ENCODE measurements at places on chromosomes 6 and 20.

DNA sequence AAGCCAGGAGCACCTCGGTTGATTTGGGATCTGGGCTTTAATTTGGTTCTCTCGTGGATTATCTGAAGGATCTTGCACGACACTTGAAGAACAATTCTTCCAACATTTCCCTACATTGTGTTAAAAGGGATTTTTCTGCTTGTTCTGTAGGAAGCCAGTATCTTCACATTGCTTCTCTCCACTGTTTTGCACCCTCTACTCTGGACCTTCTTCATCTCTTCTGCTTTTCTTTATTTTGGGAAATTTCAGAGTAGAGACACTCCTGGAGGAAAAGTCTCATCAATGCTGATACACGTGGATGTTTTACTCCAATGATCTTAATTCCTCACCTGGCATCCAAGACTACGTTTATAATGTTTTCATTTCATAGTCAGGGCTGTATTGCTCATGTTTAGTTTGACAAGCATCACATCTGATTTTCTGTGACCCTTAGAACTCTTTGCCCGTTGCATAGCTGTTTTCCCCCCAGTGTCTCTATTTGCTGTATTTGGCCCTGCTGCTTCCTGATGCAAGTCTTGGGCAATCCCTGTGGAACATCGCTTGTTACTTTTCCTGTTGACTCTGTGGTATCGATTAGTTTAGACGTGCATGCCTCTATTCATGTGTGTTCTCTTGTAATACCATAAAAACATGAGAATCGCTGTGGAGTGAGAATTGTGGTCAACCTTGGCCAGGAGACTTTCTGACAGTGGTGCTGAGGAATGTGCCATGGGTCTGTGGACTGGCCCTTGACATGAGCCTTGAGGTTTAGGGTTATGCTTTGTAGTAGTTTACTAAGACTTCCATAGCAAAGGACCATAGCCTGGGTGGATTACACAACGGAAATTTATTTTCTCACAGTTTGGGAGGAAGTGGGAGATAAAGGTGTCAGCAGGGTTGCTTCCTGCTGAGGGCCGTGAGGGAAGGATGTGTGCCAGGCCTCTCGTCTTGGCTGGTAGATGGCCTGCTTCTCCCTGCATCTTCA is 12.5 kb downstream of the PLCB1 start:
- no peak for DNase-seq

DNA sequence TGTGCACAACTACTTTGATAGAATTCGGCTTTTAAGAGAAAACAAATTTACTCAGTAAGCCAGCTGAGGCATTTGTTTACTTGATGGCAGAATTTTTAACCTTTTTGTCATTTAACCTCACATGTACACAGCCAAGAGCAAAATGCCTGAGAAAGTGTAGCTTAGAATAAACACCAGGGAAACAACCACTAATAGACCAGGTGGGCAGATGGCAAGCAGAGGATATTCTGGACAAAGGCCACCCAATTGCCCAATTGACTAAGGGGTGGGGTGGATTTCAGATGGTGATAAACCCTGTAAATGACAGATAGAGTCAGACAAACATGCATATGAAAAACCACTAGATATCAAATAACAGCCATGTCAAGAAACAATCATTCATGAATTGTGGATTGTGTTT is 190.7 kb upstream of the FBXL4 start:
- no peak for DNase-seq

DNA sequence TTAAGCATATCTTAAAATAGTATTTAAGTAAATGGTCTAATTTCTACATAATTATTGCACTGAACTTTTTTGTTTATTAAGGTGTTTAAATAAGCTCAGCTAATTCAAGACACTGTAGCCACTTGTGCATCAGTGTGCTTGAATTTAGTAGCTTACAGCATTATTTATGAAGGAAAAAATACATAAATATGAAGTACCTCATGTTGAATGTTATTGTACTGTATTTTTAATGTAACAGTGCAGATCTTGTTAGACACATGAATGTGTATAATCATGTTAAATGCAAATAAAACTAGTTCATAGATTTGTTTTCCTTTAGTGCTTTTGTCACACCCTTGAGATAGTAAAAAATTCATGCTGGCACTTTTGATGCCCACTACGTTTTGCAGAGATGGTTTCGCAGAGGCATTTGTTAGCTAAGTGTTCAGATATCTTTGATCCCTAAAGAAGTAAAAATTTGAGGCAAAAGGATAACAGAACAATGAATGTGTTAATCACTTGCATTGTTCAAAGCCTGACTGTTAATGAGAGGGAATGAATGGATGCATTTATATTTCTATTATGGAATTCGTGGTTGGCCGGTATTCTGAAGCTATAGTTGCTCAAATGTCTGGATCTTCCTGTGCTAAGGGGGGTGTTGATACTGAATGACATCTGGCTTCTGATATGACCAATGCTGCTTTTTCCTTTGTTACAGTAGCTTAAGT is 8.8 kb downstream of the BTBD3 start:
- DNase-seq = peak; percentile 51

- DNase-seq = no peak
Observed at GRCh38 chr6:26249707-26249956, 115.4 kb upstream of the BTN3A2 start.

DNA sequence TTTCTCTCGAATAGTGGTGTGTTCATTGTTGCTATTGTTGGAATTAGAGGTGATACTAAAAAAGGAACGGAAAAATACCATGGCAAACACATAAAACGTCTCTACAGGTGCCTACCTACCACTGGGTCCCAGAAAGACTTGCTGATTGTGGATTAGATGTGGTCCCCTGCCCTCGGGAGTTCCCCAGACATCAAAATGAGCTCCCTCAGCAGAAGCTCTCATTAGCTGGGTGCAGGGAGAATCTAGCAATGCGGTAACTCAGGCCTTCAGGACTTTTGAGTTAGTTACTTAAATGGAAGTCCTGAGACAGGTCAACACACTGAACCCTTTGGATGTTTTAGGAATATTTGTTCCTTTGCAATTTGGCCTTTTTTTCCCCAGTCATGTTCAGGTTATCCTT is 6.1 kb downstream of the IRF4 start:
- DNase-seq = no peak

- DNase-seq = no peak
Observed at GRCh38 chr20:13289031-13289430, 68.0 kb downstream of the ISM1 start.

GRCh38 chr20:22410556-22411130 is 173.7 kb downstream of the FOXA2 start:
- no peak for DNase-seq

DNA sequence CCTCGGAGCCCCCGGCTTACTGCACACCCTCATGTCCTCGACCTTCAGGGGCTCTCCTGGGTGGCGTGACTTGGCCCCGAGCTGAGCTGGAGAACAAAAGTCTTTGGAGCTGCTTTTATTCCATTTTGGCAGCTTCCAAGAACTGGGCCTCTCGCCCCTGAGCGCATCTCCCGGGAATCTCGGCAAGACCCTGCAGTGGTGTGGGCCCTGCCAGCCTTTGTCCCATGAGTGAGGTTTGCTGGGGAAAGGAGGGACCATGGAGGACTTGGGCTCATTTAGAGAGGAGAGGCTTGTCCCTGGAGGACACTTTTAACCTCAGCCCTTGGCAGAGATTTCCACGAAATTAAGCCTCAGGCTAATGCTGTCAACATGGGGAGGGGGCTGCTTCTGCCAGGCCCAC is 62.3 kb upstream of the SLCO4A1 start:
- DNase-seq = no peak

GRCh38 chr6:160124605-160125004 is 3.0 kb downstream of the SLC22A1 start:
- no peak for DNase-seq

GRCh38 chr6:116714296-116714695 is 33.3 kb downstream of the KPNA5 start:
- DNase-seq = no peak

GRCh38 chr20:14331646-14332045 is 5.8 kb downstream of the FLRT3 start:
- DNase-seq = no peak

DNA sequence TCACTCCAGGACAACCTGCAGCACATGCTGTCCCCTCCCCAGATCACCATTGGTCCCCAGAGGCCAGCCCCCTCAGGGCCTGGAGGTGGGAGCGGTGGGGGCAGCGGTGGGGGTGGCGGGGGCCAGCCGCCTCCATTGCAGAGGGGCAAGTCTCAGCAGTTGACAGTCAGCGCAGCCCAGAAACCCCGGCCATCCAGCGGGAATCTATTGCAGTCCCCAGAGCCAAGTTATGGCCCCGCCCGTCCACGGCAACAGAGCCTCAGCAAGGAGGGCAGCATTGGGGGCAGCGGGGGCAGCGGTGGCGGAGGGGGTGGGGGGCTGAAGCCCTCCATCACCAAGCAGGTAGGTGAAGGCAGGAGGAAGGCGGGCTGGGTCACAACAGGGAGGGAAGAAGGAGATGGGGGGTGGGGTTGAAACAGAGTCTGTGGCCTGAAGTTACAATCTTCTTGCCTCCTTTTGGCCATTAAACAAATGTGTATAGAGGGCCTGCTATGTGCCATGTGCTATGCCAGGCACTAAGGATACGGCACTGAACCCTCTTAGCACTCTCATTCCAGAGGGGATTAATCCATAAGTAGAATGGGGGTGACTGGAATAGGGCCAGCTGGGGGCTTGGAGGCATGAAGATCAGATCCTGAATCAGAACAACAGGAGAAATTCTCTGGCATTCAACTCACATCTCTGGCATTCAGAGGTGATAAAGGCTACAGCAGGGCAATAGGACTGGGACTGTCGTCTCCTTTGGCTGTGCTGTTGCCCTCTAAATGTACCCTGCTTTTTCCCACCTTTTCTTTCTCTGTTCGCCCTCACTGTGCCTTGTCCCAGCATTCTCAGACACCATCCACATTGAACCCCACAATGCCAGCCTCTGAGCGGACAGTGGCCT is 10.5 kb upstream of the ZBTB9 start:
- no peak for DNase-seq

GRCh38 chr20:49889001-49889934 is 26.1 kb downstream of the SPATA2 start:
- no peak for DNase-seq

DNA sequence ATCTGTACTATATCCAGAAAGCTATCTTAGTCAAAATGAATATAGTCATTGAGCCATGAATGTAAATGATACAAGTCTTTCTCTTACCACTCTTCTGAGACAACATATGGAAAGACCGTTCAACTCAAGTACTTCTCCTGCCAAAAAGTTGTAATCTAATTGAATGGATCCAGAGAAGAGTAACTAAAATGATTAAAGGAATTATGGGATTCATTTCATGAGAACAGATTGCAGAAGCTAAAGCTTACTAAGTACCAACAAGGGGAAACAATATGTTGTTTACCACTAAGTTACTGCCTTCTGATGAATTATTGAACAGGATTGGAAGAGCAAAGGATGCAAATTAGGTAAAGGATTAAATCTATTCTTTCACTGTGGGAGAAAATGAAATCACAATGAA is 2.0 kb upstream of the LGSN start:
- DNase-seq = no peak

DNA sequence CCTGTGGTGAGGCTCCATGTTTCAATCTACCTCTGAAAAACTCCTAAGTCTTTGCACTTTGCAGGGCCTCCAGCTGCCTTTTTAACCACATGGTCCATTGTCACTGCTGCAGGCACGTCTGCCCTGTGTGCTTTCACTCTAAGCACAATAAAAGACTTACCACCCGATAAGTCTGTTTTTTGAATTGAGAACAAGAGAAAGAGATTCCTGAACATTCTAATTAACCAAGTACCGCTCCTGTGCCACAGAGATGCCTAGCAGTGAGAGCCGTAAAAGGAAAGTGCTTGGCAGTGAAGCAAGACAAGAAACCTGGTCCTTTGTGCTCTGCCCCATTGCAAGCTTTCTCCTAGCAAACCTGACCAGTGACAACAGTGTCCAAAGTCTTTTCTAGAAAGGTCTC is 487.6 kb upstream of the FLRT3 start:
- DNase-seq = no peak

DNA sequence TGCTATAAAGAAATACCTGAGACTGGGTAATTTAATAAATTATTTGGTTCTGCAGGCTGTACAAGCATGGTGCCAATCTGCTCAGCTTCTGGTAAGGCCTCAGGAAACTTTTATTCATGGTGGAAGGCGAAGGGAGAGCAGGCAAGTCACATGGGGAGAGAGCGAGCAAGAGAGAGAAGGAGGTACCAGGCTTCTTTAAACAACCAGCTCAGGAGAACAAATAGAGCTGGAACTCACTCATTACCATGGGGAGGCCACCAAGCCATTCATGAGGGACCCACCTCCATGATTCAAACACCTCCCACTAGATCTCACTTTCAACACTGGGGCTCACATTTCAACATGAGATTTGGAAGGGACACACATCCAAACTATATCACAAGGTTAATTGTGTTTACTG is 44.9 kb upstream of the CRISP1 start:
- no peak for DNase-seq

GRCh38 chr6:15620611-15621010 is 42.2 kb downstream of the DTNBP1 start:
- DNase-seq = no peak

- DNase-seq = no peak
Observed at GRCh38 chr6:119334535-119335264, 14.9 kb downstream of the MAN1A1 start.

- peak; percentile 72 for DNase-seq
Observed at GRCh38 chr6:149925974-149926777, 3.3 kb upstream of the RAET1G start.

DNA sequence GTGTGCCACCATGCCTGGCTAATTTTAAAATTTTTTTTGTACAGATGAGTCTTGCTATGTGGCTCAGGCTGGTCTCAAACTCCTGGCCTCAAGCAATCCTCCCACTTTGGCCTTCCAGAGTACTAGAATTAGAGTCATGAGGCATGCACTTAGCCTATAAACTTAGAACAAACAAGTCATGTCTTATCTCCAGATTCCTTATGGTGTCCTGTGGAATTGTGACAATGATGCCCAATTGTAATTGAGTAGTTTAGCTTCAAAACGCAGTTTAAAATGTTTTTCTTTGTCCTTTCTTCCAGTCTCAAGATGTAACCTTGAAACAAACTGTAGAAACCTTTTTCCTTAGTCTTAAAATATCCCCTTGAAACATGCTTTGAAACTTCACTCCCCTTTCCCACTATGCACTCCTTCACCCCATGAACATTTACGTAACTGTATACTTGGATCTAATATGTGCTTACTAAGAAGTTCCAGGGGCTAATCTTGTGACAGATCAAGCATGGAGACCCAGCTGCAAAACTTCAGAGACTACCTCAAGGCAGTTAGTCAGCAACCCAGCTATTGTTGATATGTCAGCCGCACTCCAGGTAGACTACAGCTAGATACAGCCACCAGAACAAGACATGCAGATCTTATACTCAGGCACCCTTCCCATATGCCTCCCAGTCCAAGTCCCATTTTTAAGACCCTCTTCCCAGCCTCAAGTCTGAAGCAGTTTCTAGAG is 46.2 kb downstream of the MAN1A1 start:
- DNase-seq = no peak

Data from hippocampal formation (tissue), 2 donors.